ENCODE measurements at places on chromosomes 7 and 10.

GRCh38 chr10:95655571-95656290, 780 bp downstream of the ALDH18A1 start:
- DNase-seq, result no peak

GRCh38 chr10:71264345-71265200, 52.2 kb downstream of the UNC5B start:
- DNase-seq, result no peak

DNA sequence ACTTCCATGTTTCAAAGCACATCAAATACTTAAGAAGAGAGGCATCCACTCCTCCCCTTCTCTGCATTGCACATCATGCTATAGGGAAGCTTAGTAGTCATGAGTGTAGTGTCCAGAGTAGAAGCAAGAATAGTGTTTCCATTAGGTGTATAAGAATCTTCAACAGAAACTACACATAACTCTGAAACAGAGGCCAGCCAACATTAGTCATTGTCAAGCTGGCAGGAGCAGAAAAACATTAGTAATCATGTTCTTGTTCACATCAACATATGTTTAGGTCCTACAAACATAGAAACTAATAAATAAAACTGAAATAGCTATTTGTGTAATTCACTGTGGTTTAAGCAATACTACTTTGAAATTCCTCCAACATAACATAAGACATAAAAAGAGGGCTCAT, 370.2 kb downstream of the PPP1R3A start:
- DNase-seq, result no peak

DNA sequence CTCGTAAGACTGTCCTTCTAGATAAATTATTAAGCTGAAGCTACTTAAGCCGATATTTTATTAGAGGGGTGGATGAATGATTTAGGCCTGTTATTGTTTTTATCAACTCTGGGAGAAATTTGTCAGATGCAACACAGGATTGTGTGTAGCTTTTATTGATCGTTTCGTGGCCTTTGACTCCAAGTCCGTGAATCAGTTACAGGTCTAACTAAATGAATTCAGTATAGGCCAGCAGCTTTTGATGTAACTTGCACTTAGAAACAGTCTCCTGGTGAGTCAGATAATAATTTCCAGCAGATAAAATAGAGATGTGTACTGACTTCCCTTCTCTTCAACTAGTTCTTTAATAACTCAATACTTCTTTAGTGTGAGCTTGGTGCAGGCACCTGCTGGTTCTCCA, 341.7 kb upstream of the SMIM30 start:
- DNase-seq, result no peak

DNA sequence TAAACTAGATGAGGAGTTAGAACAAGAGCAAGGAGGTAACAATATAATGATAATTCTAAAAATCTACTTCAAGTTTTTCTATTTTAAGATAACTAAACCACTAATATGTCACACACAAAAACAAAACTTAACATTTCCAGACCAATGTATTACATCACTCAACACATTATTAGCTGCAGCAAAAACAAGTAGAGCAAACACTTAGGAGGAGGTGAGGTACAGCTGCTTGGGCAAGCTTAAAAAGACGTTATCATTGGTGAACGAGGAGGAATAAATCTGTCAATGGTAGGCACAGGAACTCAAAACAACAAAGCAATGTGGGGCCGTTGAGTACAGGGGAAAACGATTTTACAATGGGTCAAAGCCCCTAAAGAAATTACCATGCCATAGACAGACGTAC, 58.8 kb downstream of the EZH2 start:
- DNase-seq, result no peak

GRCh38 chr10:90963331-90963730, 42.4 kb upstream of the ANKRD1 start:
- DNase-seq, result no peak

GRCh38 chr10:117656385-117657367, 114.1 kb downstream of the EMX2 start:
- no peak for DNase-seq
